ENCODE measurements at places on chromosomes 5 and 9.

DNA sequence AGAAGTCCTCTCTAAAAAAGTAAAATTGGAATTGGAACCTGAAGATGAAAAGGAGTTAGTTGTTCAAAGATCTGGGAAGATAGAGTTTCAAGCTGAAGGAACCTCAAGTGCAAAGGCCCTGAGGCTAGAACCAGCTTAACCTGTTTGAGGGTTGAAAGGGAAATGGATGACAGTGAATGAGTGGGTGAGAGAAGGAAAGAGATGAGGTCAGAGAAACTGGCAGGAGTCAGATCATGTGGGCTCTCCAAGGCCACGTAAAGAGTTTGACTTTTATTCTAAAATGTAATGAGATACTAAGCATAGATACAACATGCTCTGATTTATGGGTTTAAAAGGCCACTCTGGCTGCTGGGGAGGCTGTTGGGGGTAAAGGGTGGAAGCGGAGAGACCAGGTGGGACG lies 2.5 kb upstream of the RAD23B start:
- no peak for DNase-seq

GRCh38 chr9:134276453-134277245 lies 49.6 kb upstream of the RXRA start:
- DNase-seq = no peak

DNA sequence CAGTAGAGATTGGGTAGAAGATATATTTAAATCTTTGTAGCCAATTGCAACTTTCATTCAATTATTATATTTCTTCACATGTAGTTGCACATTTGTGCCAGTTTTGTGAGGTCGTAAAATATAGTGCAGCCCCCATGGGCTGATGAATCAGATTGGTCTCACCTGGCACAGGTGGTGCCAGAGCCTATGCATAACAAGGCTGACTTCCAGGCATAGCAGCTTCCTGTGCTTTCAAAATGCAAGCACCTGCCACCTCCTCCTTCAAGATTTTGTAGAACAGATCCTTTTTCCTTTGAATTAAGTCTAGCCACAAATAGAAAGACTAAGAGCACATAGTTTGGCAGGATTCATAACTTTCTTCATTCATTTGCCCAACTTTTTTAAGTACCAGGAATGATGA lies 87.1 kb downstream of the STARD4 start:
- no peak for DNase-seq

DNA sequence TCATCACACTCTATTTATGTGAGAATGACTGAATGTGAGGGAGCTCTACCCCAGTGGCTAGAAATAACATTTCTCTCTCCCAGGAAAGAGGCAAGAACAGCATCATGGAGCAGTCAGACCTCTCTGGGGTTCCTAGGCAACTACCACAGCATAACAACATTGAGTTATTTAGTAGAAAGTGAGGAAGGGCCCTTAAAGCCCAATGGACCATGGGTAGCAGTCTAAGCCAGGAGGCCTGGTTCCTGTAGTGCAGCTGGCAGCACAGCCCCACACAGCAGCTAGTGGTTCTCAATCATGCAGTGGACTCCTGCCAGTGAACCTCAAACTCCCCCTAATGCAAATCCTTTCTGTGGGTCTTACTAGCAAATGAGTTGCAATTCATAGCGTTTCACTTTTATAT lies 55.3 kb downstream of the SPEF2 start:
- no peak for DNase-seq

GRCh38 chr9:83511051-83511450 lies 27.1 kb downstream of the FRMD3 start:
- DNase-seq = peak; percentile 69

DNA sequence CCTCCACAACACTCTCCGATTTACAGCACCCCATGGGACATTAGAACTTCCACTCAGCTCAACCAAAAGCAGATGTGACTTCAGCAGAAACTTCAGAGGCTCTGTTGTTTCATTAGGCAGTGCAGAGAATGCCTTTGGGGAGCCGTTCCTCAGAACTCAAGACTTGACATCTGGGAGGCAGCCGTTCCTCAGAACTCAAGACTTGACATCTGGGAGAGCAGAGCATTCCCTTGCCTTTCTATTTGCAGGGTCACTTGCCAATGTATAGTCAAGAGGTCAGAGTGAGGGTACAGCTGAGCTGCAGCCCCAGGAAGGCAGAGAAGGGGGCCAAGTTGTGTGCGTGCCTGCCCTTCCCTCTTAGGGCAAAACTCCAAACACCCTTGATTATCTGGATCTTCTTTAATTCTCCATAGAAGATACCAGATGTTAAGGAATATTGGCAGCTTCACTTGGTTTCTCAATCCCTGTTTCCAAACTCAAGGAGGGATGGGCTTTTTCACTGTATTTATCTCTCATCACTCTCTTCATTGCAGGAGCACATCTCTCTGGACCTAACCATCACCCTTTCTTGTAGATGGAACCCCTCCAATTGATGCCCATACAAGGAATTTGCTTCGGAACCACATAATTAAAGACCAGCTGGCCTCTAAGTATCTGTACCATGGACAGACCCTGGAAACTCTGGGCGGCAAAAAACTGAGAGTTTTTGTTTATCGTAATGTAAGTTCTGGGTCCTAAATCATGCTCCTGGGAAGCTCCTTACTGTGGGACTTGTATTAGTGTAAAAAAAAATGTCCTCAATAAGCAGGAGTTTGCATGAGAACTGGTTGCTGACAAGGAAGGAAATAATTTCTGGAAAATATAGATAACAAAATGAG lies 25.6 kb downstream of the TGFBI start:
- DNase-seq = no peak

- DNase-seq = no peak
Measured at GRCh38 chr5:77898385-77898784, 122.2 kb upstream of the TBCA start.

GRCh38 chr5:141695627-141696215 lies 13.7 kb upstream of the ARAP3 start:
- no peak for DNase-seq
